Stimulated activated CD4-positive, alpha-beta T cell treated with anti-CD3 and anti-CD28 coated beads, Interleukin-2, amount 100 ng/mL, for 24 hours (primary cell): ENCODE measurements at places on chromosomes 13 and 19.

GRCh38 chr19:2016041-2016807 is 710 bp upstream of the BTBD2 start:
- DNase-seq, result peak; percentile 60

DNA sequence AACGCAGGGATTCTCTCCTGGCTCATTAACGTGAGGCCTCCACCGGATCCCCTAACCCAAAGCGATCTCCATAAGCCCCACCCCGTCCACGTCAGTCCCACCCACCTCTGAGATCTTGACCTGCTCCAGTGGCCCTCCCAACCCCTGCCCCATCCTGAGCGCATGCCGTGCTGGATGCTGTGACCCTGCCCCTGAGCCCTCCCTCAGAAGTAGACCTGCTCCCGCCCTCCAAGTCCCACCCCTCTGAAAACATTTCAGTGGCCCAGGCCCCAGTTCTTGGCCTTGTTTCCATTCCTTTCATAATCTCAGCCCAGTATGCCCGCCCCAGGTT is 19.9 kb downstream of the LMTK3 start:
- DNase-seq, result no peak

DNA sequence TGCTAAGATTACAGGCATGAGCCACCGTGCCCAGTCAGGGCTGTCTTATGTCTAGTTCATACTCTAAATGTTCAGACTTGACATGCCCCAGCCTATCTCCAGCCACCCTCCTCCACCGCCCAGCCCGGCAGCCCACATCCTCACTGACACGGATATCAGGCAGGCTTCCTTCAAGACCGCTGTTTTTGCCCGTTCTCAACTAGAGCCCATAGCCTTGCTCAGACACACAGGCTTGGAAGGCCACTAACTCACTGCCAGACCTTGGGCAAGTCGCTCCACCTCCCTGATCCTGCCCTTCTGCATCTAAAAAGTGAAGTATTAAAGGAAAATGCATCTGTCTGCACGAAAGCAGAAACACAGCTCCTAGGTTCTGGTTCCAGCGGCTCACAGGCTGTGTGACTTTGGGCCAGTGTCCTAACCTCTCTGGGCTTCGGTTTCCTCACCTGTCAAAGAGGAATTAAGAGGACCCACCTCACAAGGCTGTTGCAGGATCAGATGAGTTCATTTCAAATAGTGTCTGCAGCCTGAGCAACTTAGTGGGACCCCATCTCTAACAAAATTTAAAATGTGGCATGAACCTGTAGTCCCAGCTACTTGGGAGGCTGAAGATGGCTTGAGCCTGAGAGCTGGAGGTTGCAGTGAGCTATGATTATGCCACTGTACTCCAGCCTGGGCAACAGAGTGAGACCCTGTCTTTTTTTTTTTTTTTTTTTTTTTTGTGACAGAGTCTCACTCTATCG is 14.5 kb upstream of the CERS4 start:
- DNase-seq, result peak; percentile 35

GRCh38 chr13:41700790-41701310 is 243.5 kb downstream of the RGCC start:
- DNase-seq, result no peak

DNA sequence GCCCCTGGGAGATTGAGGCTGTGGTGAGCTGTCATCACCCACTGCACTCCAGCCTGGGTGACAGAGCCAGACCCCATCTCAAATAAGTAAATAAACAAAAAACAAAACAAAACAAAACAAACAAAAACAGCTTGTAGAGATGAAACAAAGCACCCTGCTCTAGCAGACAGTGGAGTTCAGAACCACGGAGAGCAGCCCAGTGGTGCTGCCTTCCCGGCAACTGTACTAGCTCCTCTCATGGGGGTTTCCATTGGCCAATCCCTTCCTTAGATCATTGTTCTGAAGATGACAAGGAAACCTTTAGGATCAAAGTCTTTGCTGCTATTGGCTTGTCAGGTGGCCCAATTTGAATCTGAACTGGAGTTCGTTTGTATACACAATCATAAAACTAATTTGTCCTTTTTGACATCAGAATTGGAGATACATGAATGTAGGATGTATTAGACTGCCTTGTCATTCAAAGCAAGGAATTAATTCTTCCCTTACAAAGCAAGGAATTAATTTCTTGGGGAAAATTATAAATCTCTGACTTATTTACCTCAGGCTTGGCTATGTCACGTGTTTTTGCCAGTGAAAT is 19.7 kb upstream of the SYCN start:
- no peak for DNase-seq

DNA sequence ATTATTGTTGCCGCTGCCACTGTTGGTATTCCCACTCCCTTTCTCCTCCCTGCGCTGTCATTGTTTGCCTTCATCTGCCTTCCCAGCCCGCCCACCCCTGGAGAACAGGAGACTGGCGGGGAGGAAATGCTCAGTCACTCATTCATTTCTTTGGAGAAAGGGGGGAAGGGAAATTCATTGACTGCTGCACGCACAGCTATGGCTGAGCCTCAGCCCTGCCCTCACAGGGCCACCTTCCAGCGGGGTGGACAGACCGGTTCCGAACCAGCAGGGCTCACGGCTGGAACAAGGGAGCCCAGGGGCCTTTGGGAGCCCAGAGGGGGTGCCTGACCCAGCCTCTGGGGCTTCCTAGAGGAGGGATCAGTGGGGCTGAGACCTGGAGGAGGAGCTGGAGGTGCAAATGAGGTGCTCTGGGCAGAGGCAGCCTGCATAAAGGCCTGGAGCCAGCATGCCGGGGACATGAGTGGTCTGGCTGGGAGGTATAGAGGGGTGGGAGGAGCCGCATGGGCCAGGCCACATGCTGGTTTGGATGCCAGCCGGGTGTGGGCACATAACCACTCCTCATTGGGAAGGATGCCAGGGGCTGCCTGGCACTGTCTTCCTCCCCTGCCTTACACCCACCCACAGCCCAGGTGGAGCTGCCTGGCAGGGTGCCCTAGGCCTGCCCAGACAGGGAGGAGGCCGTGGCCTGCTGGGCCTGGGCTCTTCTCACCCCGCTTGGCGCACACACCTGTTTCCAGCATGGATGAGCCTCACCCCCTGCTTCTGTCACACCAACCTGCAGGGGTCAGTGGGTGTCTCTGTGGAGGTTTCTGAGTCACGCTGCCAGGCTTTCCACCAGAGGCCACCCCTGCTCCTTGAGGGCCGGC is 26.8 kb downstream of the PPP5C start:
- no peak for DNase-seq

GRCh38 chr19:30284209-30284608 is 88.0 kb upstream of the ZNF536 start:
- no peak for DNase-seq

DNA sequence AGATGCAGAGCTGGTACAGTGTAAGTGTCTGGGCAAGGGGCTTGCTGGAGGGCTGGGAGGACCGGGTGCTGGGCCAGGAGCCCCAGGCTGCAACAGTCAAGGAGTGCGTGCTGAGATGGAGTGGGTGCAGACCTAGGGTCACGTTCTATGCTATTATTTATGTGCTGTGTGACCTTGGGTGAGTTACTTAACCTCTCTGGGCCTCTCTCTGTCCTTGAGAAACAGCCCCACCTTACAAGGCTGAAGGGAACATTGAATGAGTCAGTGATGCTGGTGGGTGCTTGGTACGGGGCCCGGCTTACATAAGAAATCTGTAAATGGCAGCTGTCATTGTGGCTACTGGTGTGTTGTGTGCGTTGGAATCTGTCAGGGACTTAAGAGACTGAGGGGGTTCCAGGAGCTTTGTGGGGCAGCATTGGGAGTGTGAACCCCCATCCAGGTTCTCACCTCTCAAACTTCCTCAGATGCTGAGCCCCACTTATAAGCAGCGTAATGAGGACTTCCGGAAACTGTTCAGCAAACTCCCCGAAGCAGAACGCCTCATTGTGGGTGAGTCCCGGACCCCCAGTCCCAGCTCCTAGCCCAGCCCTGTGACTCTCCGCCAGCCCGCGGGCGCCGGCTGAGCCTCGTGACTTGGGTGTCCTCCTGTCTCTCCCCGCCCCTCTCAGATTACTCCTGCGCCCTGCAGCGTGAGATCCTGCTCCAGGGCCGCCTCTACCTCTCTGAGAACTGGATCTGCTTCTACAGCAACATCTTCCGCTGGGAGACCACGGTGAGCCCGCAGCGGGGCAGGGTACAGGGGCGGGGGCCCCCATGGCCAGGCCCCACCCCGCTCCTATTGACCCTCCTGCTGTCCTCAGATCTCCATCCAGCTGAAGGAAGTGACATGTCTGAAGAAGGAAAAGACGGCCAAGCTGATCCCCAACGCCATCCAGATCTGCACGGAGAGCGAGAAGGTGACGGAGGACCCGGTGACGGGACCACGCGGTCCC is 9.6 kb downstream of the GRAMD1A start:
- DNase-seq, result no peak

GRCh38 chr19:6530386-6531162 is at the start of gene TNFSF9:
Gene TNFSF9, plus strand, starts transcription at chr19:6531026. Its CDS starts 11 bp downstream, at chr19:6531037.
- peak; percentile 89 for DNase-seq

GRCh38 chr19:40139533-40140287 is 49.0 kb upstream of the ZNF780A start:
- DNase-seq, result no peak

DNA sequence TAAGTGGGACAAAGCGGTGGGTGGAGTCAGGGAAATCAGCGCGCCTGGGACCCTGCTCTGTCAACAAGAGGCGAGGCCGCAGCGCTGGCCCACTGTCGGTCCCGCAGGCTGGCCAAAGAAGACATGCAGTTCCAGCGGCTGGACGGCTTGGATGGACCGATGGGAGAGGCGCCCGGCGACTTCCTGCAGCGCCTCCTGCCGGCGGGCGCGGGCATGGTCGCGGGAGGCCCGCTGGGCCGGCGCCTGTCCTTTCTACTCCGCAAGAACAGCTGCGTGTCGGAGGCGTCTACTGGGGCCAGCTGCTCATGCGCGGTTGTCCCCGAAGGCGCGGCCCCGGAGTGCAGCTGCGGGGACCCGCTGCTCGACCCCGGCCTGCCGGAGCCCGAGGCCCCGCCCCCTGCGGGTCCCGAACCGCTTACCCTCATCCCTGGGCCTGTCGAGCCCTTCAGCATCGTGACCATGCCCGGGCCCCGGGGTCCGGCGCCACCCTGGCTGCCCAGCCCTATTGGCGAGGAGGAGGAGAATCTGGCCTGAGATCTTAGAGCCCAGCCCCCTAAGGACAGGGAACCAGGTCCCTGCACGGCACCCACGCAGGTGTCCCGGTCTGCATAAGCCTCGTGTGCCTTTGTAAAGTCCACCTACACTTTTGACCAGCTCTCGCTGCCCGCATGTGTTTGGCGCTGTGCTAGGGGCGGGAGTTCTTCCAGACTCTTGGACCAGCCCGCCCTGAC is 6.1 kb downstream of the BEST2 start:
- DNase-seq, result peak; percentile 71

DNA sequence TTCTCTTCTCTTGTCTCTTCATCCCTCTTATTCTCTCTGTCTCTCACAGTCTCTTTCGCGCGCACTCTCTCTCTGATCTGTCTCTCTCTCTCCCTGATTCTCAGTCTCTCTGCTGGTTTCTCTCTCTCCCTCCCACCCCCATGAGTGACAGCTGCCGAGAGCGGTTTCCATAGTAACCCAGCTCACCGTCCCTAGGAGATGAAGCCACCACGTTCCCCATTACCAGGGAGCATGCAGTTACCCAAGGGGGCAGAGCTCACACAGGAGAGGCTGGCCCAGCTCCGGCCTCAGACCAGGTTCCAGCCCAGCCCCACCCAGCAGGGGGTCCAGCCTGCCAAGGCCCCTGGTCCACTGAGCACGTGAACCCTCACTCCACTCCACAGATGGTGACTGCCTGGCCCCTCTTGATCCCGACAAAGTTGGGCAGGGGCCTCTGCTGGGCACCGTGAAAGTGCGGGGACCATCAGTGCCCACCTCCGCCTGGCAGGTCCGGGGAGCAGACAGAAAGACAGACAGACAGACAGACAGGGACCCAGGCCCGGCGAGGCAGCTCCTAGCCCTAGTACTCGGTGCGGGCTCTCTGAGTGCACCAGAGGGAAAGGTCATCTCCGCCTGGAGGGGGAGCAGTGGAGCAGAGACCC is 50.6 kb downstream of the CELF5 start:
- DNase-seq, result peak; percentile 41

- no peak for DNase-seq
These were observed 168.5 kb upstream of the FREM2 start for GRCh38 chr13:38518328-38518727.

GRCh38 chr13:99258210-99258860 is at the start of gene GPR18:
Gene GPR18, minus strand, starts transcription at chr13:99258379. Its CDS starts 2,507 bp downstream, at chr13:99255872.
- no peak for DNase-seq

DNA sequence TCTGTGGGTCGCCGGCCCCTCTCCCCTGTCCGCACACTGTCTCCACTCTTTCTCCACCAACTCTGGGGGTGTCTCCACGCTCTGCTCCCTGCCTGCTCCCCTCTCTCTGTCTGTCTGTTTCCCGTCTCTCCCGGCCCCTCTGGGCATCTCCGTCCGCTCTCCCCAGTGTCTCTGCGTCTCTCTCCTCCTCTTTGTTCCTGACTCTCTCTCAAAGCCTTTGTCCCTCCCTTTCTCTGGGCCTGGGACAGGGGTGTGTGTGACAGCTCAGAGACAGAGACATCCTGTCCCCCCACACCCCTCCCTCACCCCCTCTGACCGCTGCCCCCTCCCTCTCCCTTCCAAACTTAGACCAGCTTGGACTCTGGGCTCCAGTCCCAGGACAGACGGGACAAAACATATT is 668 bp upstream of the SBK3 start:
- no peak for DNase-seq

GRCh38 chr13:101258071-101258470 is 158.2 kb downstream of the NALCN start:
- peak; percentile 62 for DNase-seq

GRCh38 chr19:10120538-10121189 is 965 bp upstream of the EIF3G start:
- DNase-seq, result no peak

DNA sequence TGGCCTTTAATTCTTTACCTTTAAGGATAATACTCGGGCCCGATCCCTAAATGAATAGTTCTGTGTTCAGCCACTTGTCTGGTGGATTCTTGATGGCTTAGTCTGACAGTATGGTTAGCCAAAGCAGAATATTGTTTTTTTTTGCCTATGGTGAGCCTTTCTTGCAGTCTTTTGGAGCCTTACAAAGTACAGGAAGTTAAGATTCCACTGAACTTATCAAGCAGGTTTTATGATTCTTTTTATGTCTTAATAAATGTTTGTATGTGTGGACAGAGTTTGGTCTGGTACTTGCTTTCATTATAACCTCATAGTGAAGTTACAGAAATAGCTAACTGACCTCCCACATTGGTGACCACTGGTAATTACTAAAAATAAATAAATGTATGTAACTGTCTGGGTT is 17.1 kb downstream of the PCCA start:
- DNase-seq, result no peak

GRCh38 chr13:89520468-89520867 is 1827.0 kb upstream of the MIR17HG start:
- no peak for DNase-seq

GRCh38 chr19:7188698-7189629 is 105.2 kb downstream of the INSR start:
- no peak for DNase-seq

GRCh38 chr19:4653793-4654436 is 14.6 kb downstream of the TNFAIP8L1 start:
- no peak for DNase-seq
